ENCODE measurements at places on chromosomes 16 and 17.

DNA sequence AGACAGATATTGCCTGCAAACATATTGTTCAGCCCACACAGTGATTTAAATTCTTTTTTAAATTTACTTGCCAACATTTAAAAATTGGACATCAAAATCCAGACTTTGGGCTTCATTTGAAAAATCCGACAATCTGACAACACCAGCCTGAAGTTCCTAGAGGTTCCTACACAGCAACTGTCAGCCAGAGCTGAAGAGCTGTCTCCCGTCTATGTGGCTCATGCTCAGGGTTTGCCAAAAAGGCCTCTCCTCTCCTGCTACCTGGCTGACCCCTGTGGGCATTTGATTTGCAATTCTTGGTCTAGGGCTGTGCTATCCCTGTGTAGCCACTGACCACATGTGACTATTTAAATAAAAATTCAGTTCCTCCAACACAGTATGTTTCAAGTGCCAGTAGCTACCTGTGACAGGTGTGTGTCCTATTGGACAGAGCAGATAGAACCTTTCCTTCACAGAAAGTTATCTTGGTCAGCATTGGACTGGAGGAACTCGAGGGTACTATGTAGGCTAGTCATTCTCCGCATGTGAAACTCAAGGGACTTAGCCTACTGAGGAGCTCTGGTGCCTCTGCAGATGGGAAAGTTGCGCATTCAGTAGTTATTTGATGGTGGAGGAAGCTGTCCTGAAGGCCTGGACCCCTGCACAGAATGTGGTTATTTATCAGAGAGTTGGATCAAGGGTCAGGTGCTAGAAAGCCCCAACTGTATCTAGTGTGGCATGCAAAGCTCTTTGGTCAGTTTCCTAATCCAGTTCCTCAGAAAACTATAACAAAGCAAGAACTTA lies 2.7 kb downstream of the LYRM1 start:
- no peak for DNase-seq

DNA sequence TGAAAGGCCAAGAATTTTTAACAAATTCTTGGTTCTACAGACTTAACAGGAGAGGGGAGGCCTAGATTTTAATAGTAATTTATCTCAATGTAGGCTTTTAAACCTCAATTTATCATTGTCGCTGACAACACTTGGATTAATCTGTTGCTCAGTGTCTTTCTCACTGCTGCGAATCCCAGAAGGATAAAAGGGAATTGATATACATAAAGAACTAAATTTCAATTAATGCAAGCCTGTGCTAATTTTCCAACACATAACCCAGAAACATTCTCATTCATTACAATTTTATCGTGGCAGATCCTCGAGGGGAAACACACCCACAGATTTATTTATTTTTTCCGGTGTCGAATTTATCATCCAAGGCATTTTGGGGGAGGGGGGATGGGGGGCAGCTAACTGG lies 98.1 kb downstream of the WSCD1 start:
- DNase-seq, result no peak

DNA sequence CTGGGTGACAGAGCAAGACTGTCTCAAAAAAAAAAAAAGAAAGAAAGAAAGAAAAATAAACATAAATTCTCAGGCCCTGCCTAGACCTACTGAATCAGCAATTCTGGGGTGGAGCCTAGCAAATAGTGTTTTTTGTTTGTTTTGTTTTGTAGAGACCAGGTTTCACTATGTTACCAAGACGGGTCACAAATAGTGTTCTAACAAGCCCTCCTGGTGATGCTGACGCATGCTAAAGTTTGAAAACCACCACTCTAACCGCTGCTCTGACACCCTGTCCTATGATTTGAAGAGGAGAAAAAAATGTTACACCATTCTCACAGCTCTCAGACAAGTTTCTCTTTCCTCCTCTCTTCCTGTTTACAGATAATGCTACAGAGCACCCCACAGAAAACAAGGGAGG lies 1.5 kb downstream of the MRPL10 start:
- DNase-seq, result no peak

DNA sequence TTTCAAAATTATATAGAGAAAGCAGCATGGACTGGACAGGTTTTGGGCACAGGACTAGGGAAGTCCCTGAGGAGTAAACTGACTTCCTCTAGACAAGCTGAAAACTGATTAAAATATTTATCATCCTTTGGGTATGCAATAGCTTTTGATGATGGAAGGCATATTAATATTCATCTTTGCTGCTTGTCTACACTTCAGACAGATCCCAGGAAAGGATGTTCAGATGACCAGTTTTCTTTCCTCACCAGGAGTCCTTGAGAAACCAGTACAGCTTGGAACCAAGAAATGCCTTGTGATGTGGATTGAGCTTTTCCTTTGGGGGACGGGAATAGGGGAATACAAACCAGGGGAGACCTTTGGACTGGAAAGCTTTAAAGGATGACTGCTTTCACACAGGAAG lies 195.5 kb downstream of the FTO start:
- DNase-seq, result no peak

GRCh38 chr16:11636172-11636721 lies 32.0 kb upstream of the SNN start:
- no peak for DNase-seq
